ENCODE measurements at places on chromosomes 16 and 17.

DNA sequence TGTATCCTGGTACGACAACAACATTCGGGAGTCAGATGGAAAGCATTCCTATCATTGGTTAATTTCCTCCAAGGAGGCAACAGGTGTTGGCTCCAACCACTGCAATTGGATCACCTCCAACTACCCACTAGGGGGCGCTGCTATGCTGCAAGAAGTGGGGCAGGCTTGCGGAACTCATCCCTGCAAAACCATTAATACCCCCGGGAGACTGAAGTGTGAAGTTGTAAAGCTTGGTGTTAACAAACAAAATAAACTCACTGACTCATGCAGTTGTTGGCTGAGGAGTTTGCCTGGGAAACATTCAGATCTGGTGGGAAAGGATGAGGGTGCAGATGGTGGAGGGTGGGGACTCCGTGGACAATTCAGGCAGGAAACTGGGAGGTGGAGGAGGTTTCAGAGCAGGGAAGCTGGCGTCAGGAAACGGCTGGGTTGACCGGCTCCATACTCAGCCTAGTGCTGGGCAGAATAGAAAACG lies 84.9 kb downstream of the HS3ST2 start:
- DNase-seq: peak; percentile 8

DNA sequence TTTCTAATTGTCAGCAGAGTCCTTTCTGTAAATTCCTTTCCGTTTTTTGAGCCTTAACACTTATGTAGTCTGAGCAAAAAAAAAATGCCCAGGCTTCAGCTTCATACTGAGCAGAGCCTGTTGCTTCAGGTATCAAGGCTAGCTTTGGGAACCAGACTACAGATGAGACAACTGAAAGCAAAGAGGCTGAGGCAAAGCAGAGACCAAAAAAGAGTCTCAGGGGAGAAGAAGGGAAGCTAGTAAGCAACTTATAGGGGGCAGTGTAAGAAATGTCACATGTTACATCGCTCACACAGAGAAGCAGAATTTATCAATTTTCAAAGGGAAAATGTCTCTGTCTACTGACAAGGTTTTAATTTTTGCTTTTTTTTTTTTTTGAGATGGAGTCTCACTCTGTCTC lies 3.3 kb downstream of the HASPIN start:
- DNase-seq: no peak

DNA sequence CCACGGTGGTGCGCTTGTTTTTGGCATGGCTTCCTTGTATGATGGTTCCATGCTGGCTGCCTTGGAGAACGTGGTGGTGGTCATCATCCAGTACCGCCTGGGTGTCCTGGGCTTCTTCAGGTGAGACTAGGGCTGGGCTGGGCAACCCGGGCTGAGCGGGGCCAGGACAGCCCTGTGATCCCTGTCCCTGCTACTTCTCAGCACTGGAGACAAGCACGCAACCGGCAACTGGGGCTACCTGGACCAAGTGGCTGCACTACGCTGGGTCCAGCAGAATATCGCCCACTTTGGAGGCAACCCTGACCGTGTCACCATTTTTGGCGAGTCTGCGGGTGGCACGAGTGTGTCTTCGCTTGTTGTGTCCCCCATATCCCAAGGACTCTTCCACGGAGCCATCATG lies 4.9 kb downstream of the CES2 start:
- DNase-seq: no peak

GRCh38 chr17:48630925-48631692 lies 5.0 kb upstream of the HOXB9 start:
- no peak for DNase-seq
